ENCODE measurements at places on chromosomes 1 and 21. TPM values are rescaled to one million over a fixed set of nuclear protein-coding genes. Genes with fewer than 3 reads are reported as not detected.
A peak's percentile ranks its signal among the peaks of the same experiment; 100 is the strongest.

DNA sequence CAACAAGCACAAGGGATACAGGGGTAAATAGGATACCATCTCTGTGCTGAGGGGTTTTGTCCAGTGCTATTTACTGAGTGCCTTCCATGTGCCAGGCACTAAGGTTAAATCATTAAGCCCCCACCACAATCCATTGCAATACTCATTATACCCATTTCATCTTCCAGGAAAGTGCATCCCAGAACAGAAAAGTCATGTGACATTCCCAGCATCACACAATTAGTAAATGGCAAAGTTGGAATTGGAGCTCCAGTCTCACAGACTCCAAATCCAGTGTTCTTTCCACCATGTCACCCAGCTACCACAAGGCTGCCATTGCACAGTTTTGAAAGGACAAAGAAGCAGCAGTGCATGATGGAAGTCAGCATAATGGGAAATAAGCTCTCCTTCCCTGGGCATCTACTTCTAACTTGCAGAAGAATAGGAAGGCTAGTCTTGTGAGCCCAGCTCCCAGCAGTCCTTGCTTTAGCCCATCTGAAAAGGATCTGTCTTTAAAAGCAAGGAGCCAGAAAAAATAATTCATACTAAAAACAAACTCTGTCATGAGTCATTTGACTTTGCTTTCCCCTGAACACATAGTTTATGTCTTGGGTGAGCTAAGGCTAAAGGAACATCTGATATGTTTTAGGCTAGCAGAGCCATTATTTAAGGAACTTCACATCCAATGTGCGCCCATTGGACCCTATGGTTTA, 111.4 kb upstream of the HOOK1 start:
- peak overlapping the region; percentile 41 for H3K27ac ChIP-seq
- peak; percentile 11 for ATAC-seq
- H3K27me3 ChIP-seq: no peaks in the 10 kb centered on the region
- peaks cover 28% of the 10 kb centered on the region for H3K4me1 ChIP-seq

Gene MASP2
- 0.13 TPM for total RNA-seq

Gene ERVH48-1
- not detected for total RNA-seq

Gene KIF14
- 0.12 TPM for total RNA-seq

GRCh38 chr1:161473348-161473747, 31.9 kb upstream of the FCGR2A start:
- ATAC-seq: no peak
- H3K4me1 ChIP-seq: no peaks in the 10 kb centered on the region
- H3K27me3 ChIP-seq: peaks cover 46% of the 10 kb centered on the region
- no peaks in the 10 kb centered on the region for H3K36me3 ChIP-seq

DNA sequence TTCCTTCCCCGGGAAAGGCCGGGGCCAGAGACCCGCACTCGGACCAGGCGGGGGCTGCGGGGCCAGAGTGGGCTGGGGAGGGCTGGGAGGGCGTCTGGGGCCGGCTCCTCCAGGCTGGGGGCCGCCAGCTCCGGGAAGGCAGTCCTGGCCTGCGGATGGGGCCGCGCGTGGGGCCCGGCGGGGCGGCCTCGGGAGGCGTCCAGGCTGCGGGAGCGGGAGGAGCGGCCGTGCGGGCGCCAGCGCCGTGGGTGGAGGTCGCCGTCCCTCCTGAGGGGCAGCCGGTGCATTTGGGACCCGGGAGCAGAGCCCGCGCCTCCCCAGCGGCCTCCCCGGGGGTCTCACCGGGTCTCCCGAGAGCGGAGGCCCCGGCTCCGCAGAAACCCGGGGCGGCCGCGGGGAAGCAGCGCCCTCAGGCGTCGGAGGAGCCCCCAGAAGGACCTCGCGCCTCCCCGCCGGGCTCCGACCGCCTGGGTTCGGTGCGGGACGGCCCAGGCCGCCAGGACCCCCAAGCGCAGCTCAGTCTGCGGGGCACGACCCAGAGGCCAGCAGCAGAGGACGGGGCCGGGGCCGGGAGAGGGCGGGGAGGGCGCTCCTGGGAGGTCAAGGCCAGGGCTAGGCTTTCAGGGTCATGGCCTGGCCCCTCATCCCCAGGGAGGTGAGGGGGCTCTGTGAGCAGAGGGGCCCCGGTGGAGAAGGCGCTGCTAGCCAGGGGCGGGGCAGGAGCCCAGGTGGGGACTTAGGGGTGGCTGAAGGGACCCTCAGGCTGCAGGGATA, 7.2 kb upstream of the SLX9 start:
- H3K4me3 ChIP-seq: peak overlapping the region; percentile 38
- H3K27ac ChIP-seq: no peak overlapping the region

DNA sequence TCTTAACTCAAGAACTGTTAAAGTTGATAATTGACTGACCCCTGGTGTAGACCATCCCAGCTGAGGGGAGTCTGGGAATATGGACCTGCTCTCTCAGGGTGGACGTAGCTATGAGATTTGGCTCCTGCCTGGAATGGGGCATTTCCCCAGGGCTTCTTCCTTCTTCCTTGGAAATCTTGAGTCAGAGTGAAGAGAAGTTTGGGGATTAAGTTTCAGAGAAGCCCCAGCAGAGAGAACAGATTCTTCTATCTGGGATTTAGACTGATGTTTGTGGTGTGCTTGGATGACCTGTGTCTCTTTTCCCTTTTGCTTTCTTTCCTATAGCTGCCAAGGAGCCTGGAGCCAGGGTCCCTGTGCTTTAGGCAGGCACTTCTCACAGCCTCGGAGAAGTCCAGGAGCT, 13.2 kb downstream of the AKR1A1 start:
- no peaks in the 10 kb centered on the region for H3K36me3 ChIP-seq
- H3K4me3 ChIP-seq: no peak overlapping the region
- no peak overlapping the region for H3K27ac ChIP-seq
- no peaks in the 10 kb centered on the region for H3K27me3 ChIP-seq
- no peak for ATAC-seq
- no peaks in the 10 kb centered on the region for H3K4me1 ChIP-seq

Gene HSPA13
- 18.1 TPM for total RNA-seq

DNA sequence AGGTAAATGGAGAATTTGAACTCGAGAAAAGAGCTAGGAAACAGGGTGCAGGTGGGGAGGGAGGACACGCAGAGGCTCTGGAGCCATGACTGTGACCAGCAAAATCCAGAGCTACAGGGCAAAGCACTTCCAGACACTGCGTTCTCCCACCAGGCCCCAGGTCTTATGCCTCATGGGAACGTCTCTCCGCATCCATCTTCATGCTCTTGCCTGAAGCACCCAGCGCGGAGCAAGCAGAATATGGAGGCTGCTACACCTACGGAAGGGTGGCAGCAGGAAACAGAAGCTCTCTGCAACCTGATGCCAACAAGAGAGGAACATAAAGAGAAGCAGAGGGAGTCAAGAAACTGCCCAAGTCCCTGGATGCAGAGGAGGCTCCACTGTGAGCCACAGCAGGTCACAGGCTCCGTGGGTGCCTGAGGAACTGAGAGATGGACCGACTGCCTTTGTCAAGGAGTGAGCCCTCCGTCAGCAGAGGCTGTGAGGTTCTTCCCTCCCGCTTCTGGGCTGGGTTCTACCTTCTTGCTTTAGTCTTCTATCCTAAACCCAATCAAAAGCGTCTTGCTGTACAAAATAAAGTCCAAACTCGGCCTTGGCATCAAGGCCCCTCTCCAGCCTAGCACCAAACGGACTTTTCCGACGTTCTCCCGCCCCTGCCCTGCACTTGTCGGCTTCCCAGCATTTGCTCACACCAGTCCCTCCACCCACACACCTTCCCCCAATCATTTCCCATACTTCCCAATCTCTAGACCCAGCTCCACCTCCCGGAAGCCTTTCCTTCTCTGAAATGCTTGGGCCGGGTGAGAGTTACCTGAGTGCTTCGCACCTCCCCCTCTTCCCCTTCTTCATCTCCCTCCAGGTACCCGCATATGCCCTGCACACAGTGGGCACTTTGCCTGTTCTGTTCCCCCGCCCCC, 930 bp downstream of the DHCR24 start:
- no peak overlapping the region for H3K27ac ChIP-seq
- no peaks in the 10 kb centered on the region for H3K36me3 ChIP-seq
- H3K27me3 ChIP-seq: peaks cover under 1% of the 10 kb centered on the region
- no peak for ATAC-seq

Gene LRRC39
- 0.69 TPM for total RNA-seq

Gene DYNLT5
- 3.9 TPM for total RNA-seq

DNA sequence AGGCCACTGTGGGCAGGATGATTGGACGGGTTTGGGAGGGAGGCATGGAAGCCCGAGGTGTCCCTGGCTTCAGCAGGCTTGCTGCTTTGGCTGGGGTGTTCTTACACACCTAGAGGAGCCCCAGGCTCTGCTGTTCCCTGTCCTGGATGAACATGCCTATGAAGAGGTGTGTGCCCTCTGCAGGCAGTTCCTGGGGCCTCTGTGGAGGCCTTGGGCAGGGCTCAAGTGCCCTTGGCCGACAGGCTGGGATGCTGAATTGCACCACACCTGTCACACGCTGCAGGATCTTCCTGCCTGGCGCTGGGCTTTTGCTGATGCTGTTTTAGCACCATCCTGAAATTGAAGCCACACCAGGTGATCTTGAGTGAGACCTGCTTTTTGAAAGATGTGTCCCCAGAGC, 415.0 kb upstream of the VAMP3 start:
- ATAC-seq: no peak
- H3K4me1 ChIP-seq: no peaks in the 10 kb centered on the region
- peaks cover 10% of the 10 kb centered on the region for H3K27me3 ChIP-seq
- H3K4me3 ChIP-seq: no peak overlapping the region

Gene OR2T35
- not detected for total RNA-seq
